ENCODE measurements at places on chromosomes 4 and X. TPM values are rescaled to one million over a fixed set of nuclear protein-coding genes. Genes with fewer than 3 reads are reported as not detected.

- DNase-seq: no peak
These were observed 17.7 kb downstream of the SEL1L3 start for GRCh38 chr4:25844961-25845712.

DNA sequence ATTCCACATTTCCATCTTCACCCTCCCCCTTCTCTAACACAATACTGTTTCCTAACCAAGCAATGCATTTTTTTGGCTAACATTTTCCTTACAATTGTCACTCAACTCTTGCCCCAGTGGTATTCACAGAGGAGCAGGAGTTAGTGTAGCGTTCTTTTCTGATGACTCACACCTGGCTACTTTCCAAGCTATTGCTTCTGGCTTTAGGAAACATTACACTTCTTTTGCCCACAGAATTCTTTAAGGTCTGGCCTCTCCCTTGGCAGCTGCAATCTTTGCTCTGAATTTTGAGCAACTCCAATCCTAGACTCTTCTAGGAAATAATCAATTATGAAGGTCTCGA is 27.5 kb upstream of the PDGFC start:
- DNase-seq: no peak

DNA sequence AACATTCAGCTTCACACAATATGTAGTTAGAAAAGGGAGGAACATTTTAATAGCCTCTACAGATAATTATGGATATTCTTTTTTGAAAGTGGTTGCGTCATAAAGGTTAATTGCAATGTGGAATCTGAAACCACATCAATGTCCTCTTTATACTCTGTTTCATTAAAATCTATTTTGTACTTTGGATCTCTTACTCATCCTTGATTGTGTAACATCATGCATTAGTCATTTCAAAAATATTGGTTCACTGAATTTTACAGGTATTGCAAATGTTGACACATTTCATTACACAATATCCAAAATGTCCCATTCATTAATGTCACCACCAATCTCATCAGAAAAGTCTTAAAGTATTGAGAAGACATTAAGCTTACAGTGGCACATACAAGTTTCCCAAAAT is 62.7 kb upstream of the USP9X start:
- no peak for DNase-seq

DNA sequence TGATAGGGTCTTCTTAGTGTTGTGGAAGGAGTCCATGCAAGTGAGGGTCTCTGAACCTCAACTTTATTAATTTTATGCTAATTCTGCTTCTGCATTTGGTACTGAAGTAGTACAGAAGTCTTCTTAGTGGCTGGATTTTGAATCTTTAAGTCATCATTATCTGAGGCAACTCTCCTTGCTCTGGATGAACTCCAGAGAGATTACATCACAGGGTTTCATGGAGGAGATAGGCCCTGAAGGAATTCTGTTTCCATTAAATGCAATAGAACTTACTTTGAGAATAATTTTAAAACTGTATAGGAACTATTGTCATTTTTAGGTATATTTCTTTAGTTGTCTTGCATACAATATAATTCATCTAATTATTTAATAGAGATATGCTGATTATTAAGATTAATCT is 451.2 kb downstream of the FAT4 start:
- DNase-seq: no peak

- DNase-seq: no peak
These were observed 723 bp downstream of the WDFY3 start for GRCh38 chr4:84965553-84966381.

DNA sequence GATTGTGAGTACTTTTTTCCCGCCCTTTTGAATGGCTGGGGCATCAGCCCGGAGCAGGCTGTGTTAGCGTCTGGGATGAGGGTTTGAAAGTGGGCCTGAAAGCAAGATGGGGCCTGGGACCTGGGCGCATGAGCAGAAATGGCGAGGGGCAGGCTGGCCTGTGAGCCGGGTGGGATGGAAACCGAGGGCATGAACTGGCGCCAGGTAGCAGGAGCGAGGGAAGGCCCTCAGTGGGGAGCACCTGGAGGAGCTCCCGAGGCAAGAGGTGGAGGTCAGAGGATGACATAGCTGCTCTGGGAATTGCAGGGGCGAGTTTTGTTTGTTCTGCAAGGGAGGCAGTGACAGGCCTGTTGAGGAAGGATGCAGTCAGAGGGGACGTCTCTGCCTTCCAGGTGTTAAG is 68.6 kb downstream of the RGS12 start:
- DNase-seq: no peak

DNA sequence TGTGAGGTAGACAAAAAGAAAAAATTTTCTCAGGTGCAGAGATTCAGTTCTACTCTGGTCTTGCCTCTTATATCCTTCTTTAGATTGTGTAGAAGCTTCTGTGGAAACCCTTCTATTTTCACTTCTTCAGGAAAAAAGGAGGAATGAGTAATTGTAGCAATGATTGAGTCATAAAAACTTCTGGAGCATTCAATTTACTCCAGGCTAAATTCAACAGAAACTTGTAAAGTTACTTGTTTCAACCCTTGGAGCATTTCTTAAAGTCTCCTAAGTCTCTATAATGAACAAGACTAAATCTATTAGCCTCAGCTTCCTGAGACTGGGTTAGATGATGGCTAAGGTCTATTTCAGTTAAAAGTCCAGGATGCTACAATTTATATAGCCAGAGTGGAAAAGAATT is 29.9 kb downstream of the BOD1L1 start:
- no peak for DNase-seq

GRCh38 chr4:83114576-83114975 is at the start of gene PLAC8:
Gene PLAC8, minus strand, starts transcription at chr4:83114729. Its CDS starts 6,808 bp downstream, at chr4:83107921.
- DNase-seq: peak; percentile 63

GRCh38 chr4:159674241-159674640 is 571.4 kb downstream of the RAPGEF2 start:
- no peak for DNase-seq

- DNase-seq: no peak
These were observed 2050.7 kb downstream of the ARAP2 start for GRCh38 chr4:34193451-34194154.

ZAR1 gene
- not detected for total RNA-seq

TMEM47 gene
- not detected for total RNA-seq

TMEM150C gene
- not detected for total RNA-seq

PLXNB3 gene
- 2.4 TPM for total RNA-seq

Measured in natural killer cell treated with Interleukin-12 subunit alpha and Interleukin-12 subunit beta and Interleukin-15 and Interleukin-18, amount 100 ng/mL, for 72 hours (primary cell).